Right kidney (tissue), 9 donors: ENCODE measurements at places on chromosomes 3 and 15.

GRCh38 chr3:175421902-175422301, 562.8 kb downstream of the NAALADL2 start:
- no peak for DNase-seq

- DNase-seq: no peak
These were observed 47.1 kb downstream of the USF3 start for GRCh38 chr3:113649174-113649845.

- DNase-seq: no peak
These were observed 13.2 kb downstream of the NR1I2 start for GRCh38 chr3:119794971-119795612.

DNA sequence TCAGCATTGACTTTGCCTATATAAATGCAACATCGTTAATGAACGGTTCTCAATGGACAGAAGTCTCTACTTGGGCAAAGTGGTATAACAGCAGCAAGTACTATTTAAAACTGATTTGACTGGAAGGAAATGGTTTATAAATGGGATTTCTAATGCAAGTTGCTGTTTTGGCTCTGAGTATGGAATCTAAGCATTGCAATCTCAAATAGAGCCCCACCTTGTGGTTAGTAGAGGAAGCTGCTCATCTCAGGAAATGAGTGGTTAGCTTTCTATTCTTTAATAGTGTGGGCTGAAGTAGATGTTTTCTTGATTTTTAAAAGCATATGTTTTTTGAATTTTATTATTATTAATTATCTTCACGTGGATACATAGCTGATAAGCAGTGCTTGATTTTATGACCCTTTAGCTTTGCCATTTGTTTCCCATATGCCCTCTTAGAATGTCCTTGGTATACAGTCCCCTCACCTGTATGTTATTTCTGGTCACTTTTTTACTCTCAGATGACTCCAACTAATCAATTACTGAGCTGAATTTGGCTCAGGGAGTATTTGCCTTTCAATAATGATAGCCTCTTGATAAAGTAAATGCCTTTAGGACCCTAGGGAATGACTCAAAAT, 67.1 kb downstream of the OXSM start:
- DNase-seq: no peak

DNA sequence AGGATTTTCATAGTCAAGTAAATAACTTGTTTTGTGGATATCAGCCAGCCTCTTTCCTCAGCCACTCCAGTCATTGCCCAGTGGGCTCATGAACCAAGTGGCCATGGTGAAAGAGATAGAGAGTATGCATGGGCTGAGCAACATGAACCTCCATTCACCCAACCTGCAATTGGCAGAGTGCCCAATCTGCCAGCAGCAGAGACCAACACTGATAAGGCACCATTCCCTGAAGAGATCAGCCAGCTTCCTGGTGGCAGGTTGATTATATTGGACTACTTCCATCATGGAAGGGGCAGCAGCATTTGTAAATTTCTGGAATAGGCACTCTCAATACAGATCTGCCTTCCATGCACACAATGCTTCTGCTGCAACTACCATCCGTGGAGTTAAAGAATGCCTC, 10.3 kb upstream of the MCF2L2 start:
- DNase-seq: no peak

DNA sequence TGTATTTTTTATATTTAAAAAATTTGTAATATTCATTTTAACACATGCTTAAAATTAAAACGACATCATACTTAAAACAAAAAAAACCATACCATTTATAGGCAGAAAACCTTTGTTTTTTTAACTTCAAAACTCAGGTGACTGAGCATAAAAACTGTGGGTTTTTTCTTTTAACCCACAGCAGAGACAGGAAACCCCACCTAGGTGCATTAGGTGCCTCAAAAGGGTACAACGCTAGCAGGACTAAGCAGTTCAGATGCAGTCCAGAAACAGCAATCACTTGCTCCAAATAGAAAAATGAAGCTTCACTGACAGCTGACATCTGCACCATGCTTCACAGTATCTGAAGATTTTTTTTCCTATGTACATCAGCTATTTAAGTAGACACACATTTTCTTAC, 52.3 kb downstream of the GLB1 start:
- DNase-seq: no peak

DNA sequence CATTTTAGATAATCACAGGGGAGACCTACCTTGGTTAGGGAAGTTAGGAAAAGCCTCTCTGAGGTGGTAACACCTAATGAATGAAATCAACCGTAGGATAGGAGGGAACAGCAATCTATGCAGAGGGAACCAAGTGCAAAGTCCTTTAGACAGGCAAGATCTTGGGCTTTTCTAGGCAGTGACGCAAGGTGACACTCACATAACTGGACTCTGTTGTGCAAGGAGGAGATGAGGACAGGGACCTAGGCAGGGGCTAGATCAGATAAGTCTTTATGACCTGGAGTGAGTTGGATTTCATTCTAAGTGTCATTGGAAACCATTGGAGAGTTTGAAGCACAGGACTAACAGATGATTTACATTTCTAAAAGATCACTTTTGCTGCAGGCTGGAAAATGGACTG, 4.6 kb upstream of the LMOD3 start:
- DNase-seq: no peak
